ENCODE measurements at places on chromosomes 11 and 22.

DNA sequence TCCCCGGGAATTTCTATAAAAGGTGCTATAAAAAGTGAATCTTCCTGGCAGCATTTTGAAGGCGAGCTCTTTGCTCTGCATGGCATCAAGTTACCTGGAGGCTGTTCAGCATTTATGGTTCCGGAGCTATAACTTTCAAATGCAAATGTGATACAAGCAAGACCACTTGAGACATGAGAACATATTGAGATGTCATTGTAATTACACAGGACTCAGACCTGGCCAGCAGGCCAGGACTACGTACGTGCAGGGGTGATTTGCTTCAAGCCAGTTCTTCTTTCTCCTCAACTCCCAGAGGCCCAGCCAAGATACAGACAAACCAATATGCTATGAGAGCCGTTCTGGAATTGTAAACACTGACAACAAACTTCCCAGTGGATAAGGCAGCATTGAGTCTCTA lies 227.4 kb upstream of the FAT3 start:
- no peak for DNase-seq

- DNase-seq: no peak
Measured at GRCh38 chr11:74877132-74877531, 71.8 kb downstream of the XRRA1 start.

DNA sequence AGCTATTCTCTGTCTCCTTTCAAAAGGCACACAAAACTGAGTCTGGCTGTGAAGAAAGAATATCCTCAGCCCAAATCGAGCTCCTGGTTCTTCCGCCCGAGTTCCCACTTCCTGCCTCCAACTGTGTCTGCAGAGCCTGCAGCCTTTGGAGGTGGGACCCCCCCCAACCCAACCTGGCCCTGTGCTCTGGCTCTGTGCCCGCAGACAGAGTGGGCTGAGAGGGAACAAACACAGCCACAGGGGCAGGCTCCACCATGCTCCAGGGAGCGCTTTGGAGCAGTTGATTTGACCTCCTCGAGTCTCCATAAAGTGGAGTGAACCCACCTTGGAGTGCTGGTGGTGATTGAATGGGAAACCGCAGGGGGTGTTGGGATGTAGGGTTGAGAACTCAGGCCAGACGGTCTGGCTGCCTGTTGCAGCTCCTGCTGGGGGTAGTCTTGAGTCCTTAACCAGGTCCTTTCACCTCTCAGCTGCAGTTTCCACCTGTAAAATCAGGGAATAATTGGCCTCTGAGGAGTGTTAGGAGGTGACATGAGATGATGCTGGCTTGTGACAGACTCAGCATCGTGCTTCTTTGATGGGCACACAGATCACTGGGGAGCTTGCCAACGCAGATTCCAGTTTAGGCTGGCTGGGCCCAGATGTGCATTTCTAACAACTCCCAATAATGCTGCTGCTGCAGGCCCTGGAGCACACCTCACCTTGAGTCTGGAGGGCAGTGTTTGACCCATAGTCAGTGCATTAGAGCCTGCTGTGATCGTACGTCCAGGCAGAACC lies 11.4 kb downstream of the DAGLA start:
- DNase-seq: no peak

GRCh38 chr11:84993386-84993785 lies 633.8 kb downstream of the DLG2 start:
- no peak for DNase-seq

Data from activated naive CD4-positive, alpha-beta T cell treated with Interleukin-2 at 50 U/mL for 16 hours (primary cell).